Activated CD4-positive, alpha-beta memory T cell treated with anti-CD3 and anti-CD28 coated beads for 36 hours (primary cell): ENCODE measurements at places on chromosomes 4 and X. TPM values are rescaled to one million over a fixed set of nuclear protein-coding genes. Genes with fewer than 3 reads are reported as not detected.

The CXCL1 gene
- total RNA-seq, result not detected

DNA sequence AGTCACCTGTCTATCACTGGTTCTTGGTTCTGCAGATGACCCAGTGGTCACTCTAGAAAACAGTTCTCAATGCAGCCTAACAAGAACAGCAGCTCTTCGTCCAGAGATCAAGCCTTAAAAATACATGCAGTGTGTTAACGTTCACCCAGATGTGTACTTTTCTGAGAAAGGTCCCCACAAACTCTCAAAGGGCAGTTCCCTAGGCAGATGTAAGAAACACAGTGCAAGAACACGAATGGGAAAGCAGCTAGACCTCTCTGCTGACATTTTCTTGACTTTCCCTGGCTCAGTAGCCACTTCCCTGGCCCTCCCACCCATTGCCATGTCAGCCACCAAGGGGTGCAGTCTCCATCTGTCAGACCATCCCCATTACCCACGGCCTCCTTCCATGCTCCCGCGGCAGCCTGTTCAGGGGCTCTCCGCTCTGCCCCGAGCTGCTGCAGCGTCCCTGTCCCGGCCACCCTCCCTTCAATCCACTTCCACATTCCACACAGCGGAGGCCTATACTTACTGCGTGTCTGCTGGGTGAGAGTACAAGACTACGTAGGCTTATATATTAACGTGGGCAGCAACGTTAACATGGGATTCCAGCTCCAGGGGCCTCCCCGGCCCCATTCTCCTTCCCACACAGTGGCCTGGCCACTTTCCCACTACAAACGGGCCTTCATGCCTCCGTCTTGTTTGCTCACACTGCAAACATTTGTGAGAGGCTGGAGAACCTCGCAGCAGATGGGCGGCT lies 34.3 kb downstream of the IRF2 start:
- H3K4me1 ChIP-seq, result peaks cover 77% of the 10 kb centered on the region
- H3K4me3 ChIP-seq, result no peak overlapping the region
- no peak overlapping the region for H3K27ac ChIP-seq

The C4orf36 gene
- 0.61 TPM for total RNA-seq

The TEC gene
- total RNA-seq, result 1.8 TPM

- H3K27me3 ChIP-seq, result peaks cover 9% of the 10 kb centered on the region
- H3K4me3 ChIP-seq, result no peak overlapping the region
- no peaks in the 10 kb centered on the region for H3K4me1 ChIP-seq
- no peak overlapping the region for H3K27ac ChIP-seq
Measured at GRCh38 chr4:47612116-47613023, 127.3 kb downstream of the ATP10D start.

- no peak for DNase-seq
- no peaks in the 10 kb centered on the region for H3K36me3 ChIP-seq
- H3K27me3 ChIP-seq, result peaks cover 3% of the 10 kb centered on the region
- no peak overlapping the region for H3K4me3 ChIP-seq
Measured at GRCh38 chr4:82761229-82761628, 37.4 kb downstream of the SCD5 start.

DNA sequence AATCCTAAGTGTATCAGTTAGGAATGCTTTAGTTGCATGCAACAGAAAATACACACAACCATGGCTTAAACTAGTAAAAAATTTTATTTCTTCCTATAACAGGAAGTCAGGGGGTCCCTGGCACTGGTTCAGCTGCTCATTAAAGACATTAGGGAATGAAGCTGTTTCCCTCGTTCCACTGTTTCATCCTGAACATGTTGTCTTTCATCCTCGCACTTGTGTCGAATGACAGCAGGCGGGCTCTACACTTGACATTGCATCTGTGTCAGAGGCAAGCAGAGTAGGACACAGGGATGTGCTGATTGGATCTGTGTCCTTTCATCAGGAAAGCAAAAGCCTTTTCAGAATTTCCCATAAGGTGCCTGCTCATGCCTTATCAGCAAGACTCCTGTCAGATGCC lies 22.8 kb upstream of the C1QTNF7 start:
- peaks cover 24% of the 10 kb centered on the region for H3K4me1 ChIP-seq
- no peak overlapping the region for H3K4me3 ChIP-seq
- no peaks in the 10 kb centered on the region for H3K27me3 ChIP-seq

The PDZD4 gene
- total RNA-seq, result 4.9 TPM

DNA sequence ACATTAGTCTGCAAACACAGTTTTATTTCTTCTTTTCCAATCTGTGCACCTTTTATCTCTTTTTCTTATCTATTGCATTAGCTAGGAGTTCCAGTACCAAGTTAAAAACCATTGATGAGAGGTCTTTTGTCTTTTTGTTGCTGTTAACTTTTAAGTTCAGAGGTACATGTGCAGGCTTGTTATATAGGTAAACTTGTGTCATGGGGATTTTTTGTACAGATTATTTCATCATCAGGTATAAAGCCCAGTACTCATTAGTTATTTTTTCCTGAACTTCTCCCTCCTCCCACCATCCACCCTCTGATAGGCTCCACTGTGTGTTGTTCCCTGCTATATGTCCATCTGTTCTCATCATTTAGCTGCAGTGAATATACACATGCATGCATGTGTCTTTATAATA lies 349.9 kb downstream of the PDHA2 start:
- no peak overlapping the region for H3K27ac ChIP-seq
- H3K4me1 ChIP-seq, result no peaks in the 10 kb centered on the region
- H3K36me3 ChIP-seq, result no peaks in the 10 kb centered on the region
- no peaks in the 10 kb centered on the region for H3K27me3 ChIP-seq
- DNase-seq, result no peak
- no peak overlapping the region for H3K4me3 ChIP-seq

The PNMA6F gene
- total RNA-seq, result not detected

DNA sequence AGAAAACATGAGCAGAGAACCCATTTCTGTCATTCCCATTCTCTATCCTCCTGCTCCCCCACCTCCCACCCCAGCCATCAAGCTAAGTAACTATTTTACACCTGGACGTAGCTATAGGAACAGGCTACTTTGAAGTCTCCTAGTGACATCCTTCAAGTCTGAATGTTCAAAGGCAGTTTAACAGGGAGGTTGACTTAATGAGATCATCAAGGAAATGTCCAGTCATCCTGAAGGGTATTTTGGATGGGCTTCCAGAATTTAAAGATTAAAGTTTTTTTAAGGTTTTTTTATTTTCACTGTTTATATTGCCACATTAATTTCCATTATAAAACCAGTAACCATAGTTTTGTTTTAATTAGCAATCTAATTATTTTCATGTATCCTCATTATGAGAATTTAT lies 41.1 kb downstream of the HPF1 start:
- no peak overlapping the region for H3K4me3 ChIP-seq
- no peak overlapping the region for H3K27ac ChIP-seq
- peaks cover 14% of the 10 kb centered on the region for H3K4me1 ChIP-seq

The SLIT2 gene
- total RNA-seq, result not detected

The POLN gene
- 2.7 TPM for total RNA-seq

The CXCL9 gene
- 0.10 TPM for total RNA-seq

GRCh38 chr4:187544461-187545053 lies 451.0 kb upstream of the ZFP42 start:
- no peaks in the 10 kb centered on the region for H3K27me3 ChIP-seq
- H3K4me1 ChIP-seq, result no peaks in the 10 kb centered on the region

DNA sequence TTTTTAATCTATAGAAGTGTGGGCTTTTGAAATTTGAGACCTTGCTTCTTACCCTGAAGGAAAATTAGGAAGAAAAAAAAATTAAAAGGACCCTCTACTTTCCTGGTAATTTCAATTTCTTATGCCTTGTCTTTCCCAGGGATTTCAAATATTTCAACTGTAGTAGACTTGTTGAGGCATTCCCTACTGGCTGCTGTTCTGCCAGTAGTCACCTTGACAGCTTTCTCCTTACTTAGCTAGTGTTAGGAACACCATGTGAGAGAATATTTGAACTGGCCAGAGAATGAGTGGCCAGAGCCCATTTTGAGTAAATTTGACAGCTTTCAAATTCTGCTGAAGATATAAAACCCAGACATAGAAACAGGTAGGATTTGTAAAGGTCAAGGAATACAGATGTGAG lies 24.0 kb upstream of the GBA3 start:
- no peaks in the 10 kb centered on the region for H3K36me3 ChIP-seq
- H3K4me1 ChIP-seq, result peaks cover 2% of the 10 kb centered on the region
- H3K27me3 ChIP-seq, result no peaks in the 10 kb centered on the region
- no peak for DNase-seq

- DNase-seq, result peak; percentile 96
- no peaks in the 10 kb centered on the region for H3K36me3 ChIP-seq
- H3K27me3 ChIP-seq, result no peaks in the 10 kb centered on the region
- peak within 1 kb of the TSS; percentile 93 for H3K4me3 ChIP-seq
- H3K27ac ChIP-seq, result peak within 1 kb of the TSS; percentile 63
Measured at GRCh38 chr4:39638354-39639239, at the start of gene SMIM14. Gene SMIM14 (minus strand): TSS chr4:39638865. CDS start chr4:39605145, 33,720 bp downstream.

The CENPVL1 gene
- total RNA-seq, result not detected

The CHRNA9 gene
- total RNA-seq, result 0.17 TPM

The F8A1 gene
- 43.3 TPM for total RNA-seq

DNA sequence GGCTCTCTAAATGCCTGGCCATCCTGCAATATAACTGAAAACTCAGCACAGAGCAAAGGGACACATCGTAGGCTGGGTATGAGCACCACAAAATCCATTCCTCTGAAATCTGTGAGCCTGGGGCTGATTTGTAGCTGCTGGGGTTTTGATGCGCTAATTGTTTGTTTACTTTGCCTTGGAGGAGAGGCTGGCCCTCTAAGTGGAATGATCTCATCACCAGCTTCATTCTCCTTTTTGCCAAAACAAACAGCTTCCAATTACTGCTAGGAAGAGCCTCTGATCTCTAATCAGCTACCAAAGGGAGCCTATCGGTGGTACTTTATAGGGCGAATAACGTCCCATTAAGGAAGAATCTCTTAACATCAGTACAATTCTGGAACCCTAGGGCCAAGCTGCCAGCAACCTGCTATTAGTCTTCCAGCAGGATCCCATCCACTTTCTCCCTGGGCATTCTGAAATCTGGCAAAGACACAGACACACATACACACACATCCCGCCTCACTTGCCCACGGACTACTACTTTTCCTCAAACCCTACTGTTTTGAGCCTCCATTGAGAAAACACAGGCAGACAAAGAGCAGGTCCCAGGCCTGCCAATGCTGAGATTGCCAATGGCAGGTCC lies 5.8 kb downstream of the ANOS1 start:
- no peaks in the 10 kb centered on the region for H3K36me3 ChIP-seq
- H3K4me3 ChIP-seq, result no peak overlapping the region
- no peak for DNase-seq
- H3K4me1 ChIP-seq, result peaks cover 3% of the 10 kb centered on the region
- H3K27ac ChIP-seq, result no peak overlapping the region

The HTN1 gene
- total RNA-seq, result not detected

DNA sequence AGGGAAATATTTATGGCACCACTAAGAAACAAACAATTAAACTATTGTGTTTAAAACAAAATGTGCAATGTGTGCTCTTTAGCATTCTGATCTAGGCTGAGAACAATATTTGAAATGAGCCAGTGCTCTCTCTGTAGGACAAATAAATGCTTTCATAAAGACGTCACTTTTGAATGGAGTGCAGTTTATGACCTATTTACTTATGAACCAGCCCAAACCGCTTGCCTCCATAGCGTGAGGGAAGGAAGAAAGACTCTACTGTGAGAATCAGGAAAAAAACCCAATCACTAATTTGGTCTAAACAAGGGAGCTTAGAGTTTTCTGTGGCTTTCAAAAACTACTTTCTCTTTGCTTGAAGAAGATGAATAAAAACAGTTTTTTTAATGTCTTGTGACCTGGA lies 39.4 kb downstream of the SAT1 start:
- H3K36me3 ChIP-seq, result no peaks in the 10 kb centered on the region
- no peaks in the 10 kb centered on the region for H3K4me1 ChIP-seq
- H3K4me3 ChIP-seq, result no peak overlapping the region
- H3K27ac ChIP-seq, result no peak overlapping the region

DNA sequence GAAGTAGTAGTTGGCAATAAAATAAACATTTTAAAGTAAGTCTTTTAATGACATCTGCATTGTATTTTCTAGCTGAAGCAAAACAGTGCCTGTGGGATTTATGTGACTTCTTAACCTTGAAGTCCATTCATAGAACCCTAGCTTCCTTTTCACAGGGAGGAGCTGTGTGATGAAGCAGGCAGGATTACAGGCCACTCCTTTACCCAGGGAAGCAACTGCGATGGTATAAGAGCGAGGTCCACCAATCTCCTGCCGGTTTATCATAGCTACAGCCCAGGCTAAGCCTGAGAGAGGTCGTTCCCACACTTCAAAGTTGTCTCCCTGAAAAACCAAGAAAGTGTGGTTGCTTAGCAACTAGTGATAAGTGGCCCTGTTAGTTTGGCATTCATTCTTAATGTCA lies 7.0 kb downstream of the RPL36A start:
- DNase-seq, result no peak
- H3K4me1 ChIP-seq, result peaks cover 12% of the 10 kb centered on the region
- H3K27ac ChIP-seq, result no peak overlapping the region

DNA sequence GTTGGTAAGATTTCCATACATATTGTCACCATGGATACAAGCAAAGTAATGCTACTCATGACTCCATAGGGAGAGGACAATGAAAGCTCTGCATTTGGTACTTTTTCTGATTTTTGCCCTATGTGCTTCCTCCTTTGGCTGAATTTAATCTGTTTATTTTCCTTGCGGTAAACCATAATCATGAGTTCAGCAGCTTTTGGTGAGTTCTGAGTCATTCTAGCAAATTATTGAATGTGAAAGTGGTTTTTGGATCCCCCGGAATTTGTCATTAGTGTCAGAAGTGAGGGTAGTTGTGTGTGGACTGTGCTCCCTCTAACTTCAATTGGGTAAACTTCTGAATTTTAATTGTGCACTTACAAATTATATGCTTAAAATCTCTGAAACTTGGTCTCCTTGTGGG lies 170.3 kb downstream of the MOSPD2 start:
- H3K27ac ChIP-seq, result no peak overlapping the region
- no peaks in the 10 kb centered on the region for H3K36me3 ChIP-seq
- DNase-seq, result no peak
- peaks cover 1% of the 10 kb centered on the region for H3K27me3 ChIP-seq
- peaks cover 6% of the 10 kb centered on the region for H3K4me1 ChIP-seq

The PARM1 gene
- not detected for total RNA-seq
